ENCODE measurements at places on chromosomes 1 and 21. TPM values are rescaled to one million over a fixed set of nuclear protein-coding genes. Genes with fewer than 3 reads are reported as not detected.
A peak's percentile ranks its signal among the peaks of the same experiment; 100 is the strongest.

FALEC gene
- not detected for total RNA-seq

BOLA1 gene
- total RNA-seq, result 7.0 TPM

DYNLT5 gene
- 1.4 TPM for total RNA-seq

DNA sequence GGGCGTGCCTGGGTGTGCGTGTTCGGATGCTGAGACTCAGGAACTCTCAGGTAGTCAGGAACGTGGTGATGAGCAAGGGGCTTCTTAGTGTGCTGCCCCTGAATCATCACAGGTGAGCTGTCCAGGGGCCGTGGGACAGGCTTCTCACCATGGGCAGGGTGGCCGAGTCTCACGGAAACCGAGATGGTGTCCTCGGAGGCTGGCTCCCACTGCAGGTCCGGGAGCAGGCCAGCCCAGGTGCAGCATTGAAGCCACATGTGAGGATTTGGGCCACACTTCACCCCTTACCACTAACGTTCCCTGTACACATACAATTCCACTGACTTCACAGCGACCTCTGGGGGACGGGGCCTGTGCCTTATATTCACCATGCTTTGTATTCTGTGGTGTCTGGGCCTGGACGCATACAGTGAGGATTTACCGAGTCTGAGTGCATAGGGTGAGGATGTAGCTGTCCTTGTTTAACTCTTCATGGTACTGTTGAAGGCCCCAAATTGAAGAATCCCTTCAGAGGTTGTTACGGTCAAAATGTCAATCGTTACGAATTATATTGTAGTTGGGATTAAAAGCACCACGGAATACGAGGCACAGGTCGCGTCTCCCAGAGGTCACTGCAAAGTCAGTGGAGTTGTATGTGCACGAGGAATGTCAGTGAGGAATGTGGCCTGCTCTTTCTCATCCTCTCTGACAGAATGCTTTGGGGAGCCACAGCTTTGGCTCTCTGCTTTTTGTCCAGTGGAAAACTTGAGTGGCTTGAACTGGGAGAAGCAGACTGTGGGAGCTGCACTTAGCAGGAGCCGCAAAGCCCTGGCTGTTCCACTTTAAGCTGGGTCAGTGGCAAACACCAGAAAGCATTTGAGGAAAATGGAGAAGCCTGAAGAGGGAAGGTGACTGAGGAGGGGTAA, 95.3 kb downstream of the MTR start:
- DNase-seq, result peak; percentile 14

GRCh38 chr1:171916315-171916771, 75.0 kb downstream of the DNM3 start:
- no peak for DNase-seq

GRCh38 chr1:239896980-239897379, 194.7 kb upstream of the FMN2 start:
- DNase-seq, result no peak

- DNase-seq, result peak; percentile 48
These were observed 48.5 kb upstream of the EDEM3 start for GRCh38 chr1:184803180-184803492.

- DNase-seq, result no peak
These were observed 51.6 kb downstream of the NID1 start for GRCh38 chr1:236013330-236013729.

DNA sequence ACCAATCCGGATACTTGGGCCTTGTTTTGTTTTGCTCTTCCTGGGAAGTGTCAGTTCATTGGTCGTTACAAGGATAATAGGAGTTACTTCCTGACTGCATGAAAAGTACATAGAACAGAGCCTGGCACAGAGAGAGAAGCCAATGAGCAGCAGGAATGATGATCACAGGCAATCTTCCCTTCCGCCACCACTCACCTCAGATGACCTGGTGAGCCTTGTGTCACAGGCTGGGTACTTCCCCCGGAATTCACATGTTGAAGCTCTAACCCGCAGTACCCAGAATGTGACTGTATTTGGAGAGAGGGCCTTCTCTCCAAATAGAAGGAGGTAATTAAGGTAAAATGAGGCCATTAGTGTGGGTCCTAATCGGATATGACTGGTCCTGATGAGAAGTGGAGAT, 18.8 kb upstream of the GPR137B start:
- DNase-seq, result no peak

Measured in fibroblast of the aortic adventitia (primary cell).